ENCODE measurements at places on chromosomes 6 and 20.

DNA sequence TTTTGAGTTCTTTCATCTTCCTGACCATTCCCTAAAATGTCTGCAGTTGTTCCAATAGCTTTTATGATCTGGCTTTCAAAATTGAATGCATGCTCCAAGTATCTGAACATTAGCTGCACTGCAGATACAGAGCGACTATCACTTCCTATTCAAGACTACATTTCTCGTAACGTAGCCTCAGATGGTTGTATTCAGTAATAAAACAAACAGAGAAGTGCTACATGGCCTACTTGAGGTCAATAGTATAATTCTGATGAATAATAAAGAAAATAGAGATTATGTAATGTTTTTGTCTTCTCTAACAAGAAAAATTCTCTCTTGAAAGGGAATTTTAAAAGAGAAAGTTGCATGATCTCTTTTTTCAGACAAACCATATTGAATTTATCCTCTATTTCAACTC is 333.9 kb upstream of the IRAK1BP1 start:
- no peak for DNase-seq

- DNase-seq = no peak
Observed at GRCh38 chr6:43673444-43674084, 14.0 kb downstream of the MRPS18A start.

DNA sequence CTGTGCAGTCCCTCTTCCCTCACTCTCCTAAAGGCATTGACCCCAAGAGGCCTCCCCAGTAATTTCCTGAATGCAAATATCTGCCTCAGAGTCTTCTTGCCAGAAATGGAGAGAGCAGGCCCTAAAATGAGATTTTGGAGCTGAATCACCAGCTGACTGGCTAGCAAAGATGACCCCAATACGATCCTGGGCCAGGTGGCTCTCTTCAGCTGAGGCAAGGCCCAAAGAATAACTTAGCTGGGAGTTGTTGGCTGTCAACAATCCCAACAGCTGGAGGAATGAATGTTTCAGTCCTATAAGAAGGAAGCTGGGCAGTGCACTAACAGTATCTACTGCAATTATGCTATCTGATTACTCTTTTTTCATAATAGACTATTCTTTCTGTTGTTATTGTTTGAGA is 37.2 kb upstream of the VGLL2 start:
- no peak for DNase-seq

GRCh38 chr20:14830466-14830865 is 493.1 kb upstream of the FLRT3 start:
- DNase-seq = no peak

DNA sequence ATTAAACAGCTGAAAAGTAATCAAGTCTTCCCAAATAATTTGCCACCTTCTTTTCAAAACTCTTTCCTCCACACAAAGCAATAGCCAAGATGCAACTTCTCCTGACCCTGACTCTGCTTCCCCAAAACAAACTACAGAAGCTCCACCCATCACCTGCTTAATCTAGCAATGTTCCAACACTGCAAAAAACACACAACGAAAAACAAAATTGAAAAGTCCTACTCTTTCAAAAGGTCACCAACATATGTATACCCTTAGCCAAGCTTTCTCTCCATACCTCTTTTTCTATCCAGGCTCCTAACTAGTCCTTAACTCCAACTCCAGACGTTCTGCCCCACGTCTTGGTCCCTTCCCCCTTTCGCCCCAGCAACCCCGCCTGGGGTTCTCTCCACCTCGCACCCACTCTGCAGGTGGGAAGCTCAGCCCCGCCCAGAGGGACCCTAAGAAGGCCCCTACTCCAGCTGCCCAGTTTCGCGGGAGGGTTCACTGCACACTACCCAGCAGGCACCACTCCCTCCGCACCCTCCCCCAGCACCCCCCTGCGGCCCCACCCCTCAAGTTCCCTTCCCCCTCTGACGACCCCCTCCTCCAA is 717 bp downstream of the CSNK2A1 start:
- peak; percentile 38 for DNase-seq

DNA sequence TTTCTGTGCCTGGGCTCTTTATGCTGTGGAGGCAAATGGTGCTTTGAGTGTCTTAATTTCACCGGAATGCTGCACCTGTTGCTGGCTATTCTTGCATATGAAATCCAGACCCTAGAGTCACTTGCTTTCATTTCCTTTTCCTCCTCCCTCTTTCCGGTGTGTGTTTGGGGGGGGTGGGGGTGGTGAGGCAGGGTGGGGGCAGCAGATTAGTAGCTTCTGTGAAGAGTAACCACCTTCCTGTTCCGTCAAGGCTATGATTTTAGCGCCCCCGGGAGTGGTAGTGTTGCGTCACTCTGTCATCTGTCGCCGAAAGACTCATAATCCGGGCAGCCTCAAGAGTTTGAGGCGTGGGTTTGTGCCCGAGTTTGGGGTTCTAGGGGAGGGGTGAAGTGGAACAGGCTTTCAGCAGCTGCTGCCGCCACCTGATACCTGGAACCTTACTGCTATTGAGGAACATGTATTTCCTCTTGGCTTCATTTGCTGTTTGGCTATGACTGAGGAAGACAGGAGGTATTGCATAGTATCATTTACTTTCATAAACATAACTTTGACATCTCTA is 49.1 kb downstream of the UTRN start:
- peak; percentile 37 for DNase-seq

GRCh38 chr6:117616391-117617209 is 14.3 kb upstream of the GOPC start:
- no peak for DNase-seq

- no peak for DNase-seq
Observed at GRCh38 chr20:58747211-58747610, 54.6 kb downstream of the NPEPL1 start.

GRCh38 chr20:57040466-57040865 is 226.0 kb downstream of the BMP7 start:
- DNase-seq = no peak

GRCh38 chr6:156347246-156347645 is 429.9 kb upstream of the ARID1B start:
- no peak for DNase-seq

DNA sequence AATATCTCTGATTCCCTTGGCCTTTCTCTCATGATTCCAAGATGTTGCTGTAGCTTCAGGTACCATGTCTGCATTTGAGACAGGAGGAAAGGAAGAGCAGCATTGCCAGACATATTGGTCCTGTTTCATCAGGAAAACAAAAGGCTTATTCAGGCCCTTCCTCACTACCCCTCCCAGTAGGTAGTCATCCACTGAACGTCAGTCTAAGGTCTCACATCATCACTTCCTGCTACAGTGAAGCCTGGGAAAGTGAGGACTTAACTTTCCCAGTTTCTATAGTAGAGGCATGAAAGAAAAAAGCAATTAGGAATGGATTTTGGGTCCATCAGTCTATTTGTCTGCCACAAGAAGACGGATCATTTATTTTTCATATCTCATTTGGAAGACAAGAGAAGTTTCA is 85.7 kb upstream of the SOX4 start:
- peak; percentile 31 for DNase-seq

DNA sequence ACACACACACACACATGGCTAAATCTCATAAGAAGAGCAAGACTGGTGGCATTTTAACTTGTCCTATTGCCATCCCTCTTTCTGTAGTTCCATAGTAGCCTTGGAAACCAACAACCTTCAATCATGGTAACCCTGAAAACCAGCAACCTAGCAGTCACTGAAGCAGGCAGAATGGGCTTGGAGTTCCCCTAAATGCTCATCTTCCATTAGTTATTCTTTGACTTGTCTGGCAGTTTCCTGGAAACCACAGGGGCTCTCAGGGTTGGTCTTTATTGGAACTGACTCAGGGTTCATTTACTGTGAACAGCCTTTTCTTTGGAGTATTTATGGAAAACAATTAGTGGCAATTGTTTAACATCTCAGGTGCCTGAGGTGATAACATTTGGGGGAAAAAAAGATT is 19.4 kb upstream of the BRPF3 start:
- DNase-seq = peak; percentile 90

DNA sequence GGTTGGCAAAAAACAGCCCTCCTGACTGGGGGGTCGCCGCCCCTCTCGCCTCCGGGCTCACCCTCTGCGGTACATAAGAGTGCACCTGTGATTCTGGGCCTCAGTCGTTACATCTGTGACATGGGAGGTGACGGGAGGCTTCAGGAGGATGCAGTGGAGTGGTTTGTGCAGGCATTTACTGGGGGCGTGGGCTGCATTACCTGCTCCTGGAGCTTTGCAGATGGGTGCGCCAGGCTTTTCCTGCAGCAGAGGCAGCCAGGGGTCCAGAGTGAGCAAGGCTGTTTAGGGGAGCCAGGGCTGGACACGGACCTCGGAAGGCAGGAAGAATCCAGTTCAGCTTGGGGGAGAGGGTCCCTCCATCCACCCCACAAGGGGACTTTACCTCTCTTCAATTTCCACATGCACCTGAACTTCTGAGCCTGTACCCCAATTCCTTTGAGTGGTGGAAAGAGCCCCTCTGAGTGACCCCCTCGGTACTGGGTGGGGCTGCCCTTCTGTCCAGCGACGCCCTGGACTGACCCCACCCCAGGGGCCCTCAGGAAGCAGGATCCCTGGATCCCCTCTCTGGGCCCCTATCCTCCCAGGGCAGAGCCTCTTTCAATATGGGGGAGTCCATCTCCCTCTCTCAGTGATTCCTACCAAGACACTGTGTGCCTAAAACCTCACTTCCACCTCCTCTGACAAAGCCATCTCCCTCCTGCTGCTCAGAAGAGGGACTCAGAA is 134.0 kb downstream of the TAF4 start:
- DNase-seq = no peak

GRCh38 chr20:49400904-49401303 is 81.6 kb downstream of the KCNB1 start:
- no peak for DNase-seq

DNA sequence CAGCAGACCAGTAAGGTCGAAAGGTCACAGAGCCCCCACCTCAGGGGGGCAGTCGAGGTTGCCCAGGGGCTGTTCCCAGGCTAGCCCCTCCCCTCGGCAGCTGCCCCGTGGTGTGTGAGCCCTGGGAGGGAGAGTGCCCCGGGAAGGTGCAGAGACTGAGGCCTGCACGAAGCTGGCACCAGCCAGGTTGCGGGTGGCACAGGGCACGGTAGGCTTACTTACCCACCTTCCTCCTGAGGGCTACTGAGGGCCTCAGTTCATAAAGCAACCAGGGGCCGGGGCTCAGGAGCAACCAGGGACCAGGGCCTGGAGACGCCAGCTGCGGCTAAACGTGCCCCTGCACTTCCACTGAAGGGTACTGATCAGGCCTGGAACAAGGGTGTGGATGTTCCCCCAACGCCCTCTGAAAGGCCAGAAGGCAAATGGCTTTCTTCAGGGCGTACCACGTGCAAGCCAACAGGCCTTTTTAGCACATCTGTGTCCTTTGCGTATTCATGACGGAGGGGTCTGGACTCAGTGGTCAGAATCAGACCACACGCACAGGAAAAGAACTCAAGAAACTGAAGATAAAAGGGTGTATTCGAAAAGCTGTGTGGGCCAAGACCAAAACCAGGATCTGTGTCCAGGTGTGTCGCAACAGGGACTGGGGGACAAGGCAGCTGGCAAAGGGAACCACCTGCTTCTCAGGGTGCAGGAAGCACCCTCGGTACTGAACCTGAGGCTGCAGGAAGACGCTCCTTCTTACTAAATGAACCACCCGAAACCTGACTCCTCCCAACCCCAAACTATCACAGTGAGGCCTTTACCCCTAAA is 24.5 kb upstream of the TCFL5 start:
- DNase-seq = no peak

DNA sequence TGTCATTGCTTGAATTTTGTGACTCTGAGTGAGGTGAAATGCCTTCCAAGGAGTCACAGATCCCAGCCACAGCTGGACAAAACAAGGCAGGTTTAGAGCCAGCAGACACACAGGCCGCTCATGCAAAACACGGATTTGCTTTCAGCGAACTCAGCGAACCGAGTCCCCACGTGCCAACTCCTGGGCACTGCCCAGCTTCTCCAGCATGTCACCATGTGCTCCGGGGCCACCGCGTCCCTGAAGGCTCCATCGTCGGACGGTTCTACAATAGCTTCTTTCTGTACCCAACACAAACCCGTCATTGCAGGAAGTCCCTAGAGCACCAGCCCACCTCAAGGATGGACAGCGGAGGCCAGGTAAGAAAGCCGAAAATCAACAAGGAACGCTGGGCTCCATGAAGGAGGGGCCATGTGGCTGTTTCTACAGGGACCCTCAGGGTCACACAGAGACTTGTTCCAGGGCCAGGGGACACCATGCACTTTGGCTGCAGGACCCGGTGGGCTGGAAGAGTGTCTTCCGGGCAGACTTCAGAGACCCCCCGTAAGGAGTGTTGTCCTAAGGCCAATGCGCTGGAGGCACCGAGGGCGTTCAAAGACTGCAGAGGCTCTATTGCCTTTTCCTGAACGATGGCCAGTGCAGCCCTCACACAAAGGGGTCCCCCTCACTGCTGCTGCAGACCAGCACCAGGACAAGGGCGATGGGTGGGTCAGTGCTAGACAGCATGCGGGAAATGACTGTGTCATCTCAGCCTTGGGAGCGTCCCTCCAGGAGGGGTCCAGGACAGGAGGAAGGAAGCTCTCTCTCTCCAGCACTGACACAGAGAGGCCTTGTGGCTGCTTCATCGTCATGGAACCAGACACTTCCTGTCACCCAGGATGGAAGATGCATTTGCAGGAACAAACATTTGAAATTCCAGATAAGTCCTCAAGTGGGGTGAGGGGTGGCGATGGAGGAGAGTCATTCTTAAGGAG is 19.8 kb downstream of the DACT2 start:
- DNase-seq = no peak

DNA sequence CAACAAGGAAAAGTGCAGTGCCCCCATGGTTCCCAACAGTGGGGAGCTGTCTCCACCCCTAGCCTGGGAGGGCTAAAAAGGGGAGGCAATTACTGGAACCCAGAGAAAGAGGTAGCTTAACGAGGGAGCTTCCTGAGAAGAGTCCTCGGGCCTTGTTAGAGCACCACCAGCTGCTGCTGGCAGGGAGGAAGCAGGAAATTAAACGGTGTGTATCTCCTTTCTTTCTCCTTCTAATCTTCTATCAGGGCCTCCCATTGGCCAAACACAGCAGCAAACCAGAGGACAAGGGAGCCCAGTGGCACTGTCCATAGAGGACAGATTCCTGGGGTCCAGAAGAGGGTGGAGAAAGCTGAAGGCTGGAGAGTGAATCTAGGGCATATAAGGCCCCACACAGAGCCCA is 7.6 kb upstream of the BTN2A2 start:
- no peak for DNase-seq

GRCh38 chr20:48273843-48274242 is 488.6 kb upstream of the SULF2 start:
- no peak for DNase-seq

DNA sequence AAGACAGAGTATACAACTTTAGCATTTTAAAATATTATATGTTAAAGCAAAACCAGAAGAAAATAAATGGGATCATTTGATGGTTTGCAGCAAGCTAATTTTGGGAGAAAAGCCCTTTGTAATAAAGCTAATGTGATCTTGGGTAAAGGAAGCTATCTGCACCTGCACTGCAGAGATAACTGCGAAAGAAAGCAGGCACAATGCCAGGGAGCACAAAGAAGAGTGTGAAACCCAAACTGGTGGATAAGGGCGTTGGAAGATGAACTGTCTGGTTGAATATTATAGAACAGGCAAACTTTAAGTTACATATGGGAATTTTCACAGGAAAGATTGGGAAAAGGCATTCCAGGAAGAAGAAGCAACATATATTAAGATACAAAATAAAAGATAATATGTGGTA is 179.2 kb upstream of the KHDRBS2 start:
- no peak for DNase-seq

- no peak for DNase-seq
Observed at GRCh38 chr20:51122931-51123658, 100.2 kb upstream of the KCNG1 start.

Measured in kidney tubule cell (primary cell).